Amygdala (tissue), 56 donors: ENCODE measurements at places on chromosomes 6 and 20.

DNA sequence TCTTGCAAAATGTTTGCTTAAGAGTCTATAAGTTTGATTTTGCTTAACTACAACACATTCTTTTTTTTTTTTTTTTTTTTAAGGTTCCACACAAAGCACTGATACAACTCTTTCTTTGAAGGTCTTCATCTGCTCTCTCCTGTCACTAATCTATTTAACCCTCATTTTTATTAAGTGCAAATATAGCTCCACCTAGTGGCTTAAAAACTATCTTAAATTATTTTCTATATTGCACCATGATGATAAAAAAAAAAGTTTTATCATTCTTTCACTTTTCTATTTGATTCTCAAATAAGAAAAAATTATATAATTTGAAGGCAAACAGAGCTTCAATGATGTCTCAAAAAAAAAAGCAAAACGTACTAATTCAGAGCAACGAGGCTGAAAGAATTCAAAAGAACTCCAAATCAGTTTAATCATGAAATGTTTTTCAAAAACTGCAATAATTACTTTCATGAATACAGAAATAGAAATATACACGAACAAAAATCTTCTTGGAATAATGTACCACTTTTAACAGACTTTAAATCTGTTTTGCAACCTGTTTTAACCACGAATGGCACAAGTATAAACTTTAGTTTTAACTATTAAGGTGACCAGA is 12.8 kb downstream of the ESF1 start:
- DNase-seq: no peak

- no peak for DNase-seq
Measured at GRCh38 chr6:12956991-12957320, 240.4 kb downstream of the PHACTR1 start.

GRCh38 chr20:32613192-32614053 is 28.3 kb upstream of the NOL4L start:
- DNase-seq: no peak

DNA sequence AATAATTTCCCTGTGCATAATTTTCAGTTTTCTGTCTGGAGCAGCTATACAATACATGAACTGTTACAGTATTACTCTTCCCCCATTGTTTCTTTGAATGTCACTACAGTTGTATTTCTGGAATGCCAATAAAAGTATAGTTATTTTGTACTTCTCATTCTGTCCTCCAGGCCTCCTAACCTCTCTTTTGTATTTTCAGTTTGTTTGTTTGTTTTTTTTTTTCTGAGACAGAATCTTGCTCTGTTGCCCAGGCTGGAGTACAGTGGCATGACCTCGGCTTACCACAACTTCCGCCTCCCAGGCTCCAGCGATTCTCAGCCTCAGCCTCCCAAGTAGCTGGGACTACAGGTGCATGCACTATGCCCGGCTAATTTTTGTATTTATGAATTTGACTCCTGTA is 16.8 kb upstream of the ARID1B start:
- no peak for DNase-seq

GRCh38 chr6:155493026-155493693 is 37.5 kb upstream of the NOX3 start:
- no peak for DNase-seq

- DNase-seq: no peak
Measured at GRCh38 chr6:6515691-6516607, 72.6 kb upstream of the LY86 start.

DNA sequence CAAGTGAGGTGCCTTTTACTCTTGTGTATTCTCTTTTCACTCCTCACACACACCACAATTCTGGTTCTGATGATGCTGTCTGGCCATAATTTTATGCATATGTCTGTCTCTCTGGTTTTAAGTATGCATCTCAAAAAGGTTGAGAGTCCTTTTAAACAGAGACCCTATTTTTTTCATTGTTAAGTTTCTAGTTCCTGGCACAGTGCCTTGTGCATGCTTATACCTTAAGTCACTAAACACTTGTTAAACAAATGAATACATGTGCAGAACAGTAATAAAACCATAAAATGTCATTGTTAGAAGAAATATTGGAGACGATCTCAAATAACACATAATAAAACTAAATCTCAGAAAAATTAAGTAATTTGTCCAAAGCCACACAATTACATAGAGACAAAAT is 7.9 kb downstream of the ROS1 start:
- no peak for DNase-seq

GRCh38 chr20:59804871-59805665 is 128.4 kb downstream of the SYCP2 start:
- no peak for DNase-seq

GRCh38 chr6:145895802-145896201 is 68.4 kb downstream of the SHPRH start:
- no peak for DNase-seq

- DNase-seq: no peak
Measured at GRCh38 chr20:41261260-41261659, 56.3 kb downstream of the ZHX3 start.

- DNase-seq: no peak
Measured at GRCh38 chr6:25387911-25388310, 108.7 kb downstream of the CARMIL1 start.

- DNase-seq: no peak
Measured at GRCh38 chr6:28814032-28814976, 109.5 kb downstream of the TRIM27 start.

DNA sequence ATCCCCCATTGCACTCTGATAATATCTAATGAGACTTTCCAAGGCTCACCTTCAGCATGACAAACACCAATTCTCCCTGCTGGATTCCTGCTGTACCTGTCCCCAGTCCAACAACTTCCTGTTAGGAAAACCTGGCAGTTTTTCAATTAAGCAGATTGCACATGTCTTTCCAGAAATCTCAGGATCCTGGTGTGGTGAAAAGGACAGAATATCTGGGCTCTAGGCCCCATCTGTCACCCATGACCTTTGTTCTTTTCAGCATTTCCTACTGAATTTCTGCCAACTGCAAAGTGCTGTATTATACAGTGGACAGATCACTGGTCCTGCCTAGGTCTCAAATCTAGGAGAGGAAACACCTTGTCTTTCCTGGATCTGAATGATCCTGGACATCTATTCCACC is 27.7 kb upstream of the DTNBP1 start:
- DNase-seq: no peak

- DNase-seq: no peak
Measured at GRCh38 chr6:2441601-2442475, 196.4 kb upstream of the GMDS start.

- no peak for DNase-seq
Measured at GRCh38 chr6:168500519-168500918, 59.5 kb downstream of the SMOC2 start.

DNA sequence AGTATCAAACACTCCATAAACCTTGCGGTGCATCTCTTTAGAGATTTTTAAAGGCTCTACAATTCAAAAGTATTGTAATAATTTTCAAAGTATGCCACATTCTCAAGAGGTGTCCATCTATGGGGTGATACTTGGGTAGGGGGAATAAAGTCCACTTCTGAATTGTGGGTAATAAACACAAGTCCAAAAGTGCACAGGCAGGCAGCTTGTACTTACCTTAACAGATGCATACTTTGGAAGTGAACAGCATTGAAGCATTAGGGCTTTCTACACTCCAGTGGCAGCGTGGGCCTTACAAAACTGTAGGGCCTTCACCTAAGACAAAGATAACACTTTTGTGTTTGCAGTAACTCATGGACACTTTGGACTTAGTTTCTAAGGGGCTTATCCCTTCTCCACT is 58.6 kb downstream of the AIG1 start:
- DNase-seq: no peak

- DNase-seq: no peak
Measured at GRCh38 chr6:119147101-119148053, 68.9 kb upstream of the FAM184A start.

- no peak for DNase-seq
Measured at GRCh38 chr6:3697609-3698008, 53.9 kb downstream of the PXDC1 start.

DNA sequence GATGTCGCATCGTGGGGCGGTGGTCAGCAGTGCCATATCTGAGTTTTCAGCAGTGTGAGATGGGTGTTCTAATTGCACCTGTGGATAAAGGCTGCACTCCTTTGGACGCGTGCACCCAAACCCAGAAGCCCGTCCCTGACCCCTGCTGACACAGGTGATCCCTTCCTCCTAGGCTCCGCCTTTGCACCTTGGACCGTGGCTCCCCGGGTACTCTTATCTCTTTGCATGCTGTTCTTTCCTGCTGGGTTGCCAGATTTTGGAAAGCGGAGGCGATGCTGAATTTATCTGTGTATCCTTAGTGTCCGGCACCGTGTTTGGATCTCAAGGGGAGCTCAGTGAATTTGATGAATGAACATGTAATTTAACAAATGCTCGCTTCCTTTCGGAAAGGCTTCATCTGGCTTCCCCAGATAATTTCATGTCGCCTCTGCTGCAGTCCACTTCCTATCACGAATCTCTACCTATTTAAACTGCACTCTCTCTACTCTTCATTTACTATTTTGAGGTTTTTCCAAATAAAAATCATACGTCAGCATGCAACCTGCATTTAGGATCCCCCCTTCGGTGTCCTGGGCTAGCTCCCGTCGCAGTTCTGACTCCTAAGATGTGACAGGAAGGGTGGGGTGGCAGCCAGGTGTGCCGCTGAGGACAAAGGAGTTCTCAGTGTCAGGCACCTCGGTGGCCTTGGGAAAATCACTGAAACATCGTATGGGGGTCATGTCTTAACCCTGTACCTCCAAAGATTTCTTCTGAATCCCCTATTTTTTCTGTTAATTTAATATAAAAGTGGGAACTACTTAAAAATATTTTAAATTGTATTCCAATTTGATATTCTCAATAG is 753 bp upstream of the PERP start:
- no peak for DNase-seq

DNA sequence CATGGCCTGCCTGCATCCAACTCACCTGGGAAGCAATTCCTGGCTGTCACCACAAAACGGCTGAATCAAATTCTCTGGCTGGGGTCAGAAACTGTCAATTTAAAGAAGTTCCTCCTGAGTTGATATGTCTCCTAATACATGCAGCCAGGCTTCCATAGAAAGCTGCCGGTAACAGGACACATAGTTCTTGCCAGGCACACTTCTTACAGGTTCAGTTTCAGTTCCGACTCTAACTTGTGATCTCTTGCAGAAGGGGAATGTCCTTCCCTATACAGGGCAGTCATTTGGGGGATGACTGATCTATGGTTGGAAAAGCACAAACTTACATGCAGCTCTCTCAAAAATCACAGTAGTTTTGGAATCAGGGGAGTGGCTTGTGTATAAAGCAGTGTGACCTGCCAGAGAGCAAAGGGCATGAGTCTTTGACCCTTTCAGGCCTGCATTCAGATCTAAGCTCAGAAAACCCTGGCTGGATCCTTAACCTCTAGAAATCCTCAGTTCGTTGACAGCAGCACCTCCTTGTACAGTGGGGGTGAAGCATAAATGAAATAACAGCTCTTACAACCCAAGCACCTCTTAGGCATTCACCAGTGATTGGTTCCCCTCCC is 195.6 kb downstream of the SCP2D1 start:
- no peak for DNase-seq

DNA sequence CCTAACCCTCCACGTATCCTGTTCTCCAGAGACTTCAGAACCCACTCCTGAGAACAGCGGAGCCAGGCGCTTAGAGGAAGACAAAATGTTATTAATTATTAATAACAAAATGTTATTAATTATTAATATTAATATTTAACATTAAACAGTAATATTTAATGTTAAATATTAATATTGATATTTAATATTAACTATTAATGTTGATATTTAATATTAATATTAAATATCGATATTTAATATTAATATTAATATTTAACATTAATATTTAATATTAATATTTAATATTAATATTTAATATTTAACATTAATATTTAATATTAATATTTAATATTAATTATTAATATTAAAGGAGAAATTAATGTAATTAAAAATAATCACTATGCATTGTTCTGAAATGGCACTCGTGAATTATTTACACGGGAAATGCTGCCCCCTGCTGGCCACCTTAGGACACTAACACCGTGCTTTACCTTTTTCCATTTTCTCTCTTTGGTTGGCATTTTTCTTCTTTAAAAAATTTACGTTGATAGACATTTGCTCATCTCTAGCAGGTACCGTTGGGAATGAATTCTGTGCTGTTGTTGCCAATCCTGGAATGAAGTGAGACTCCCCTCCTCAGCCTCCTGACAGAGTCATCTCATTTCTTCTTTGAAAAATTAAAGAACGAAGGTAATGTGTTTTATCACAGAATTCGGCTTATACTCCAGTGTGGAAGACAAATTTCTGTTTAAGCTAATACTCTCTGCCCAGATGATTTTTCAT is 7.5 kb upstream of the GGTLC1 start:
- no peak for DNase-seq
